ENCODE measurements at places on chromosomes 1 and 21. TPM values are rescaled to one million over a fixed set of nuclear protein-coding genes. Genes with fewer than 3 reads are reported as not detected.

The ZSCAN20 gene
- 5.0 TPM for total RNA-seq

The SYT11 gene
- total RNA-seq: 0.77 TPM

The SFPQ gene
- total RNA-seq: 147 TPM

The NBPF20 gene
- 2.1 TPM for total RNA-seq

The BTBD19 gene
- 0.77 TPM for total RNA-seq

The FAM167B gene
- 0.26 TPM for total RNA-seq

The UQCRHL gene
- total RNA-seq: 1.8 TPM

The DNAJC28 gene
- 1.3 TPM for total RNA-seq

Measured in bronchial epithelial cell (primary cell).